ENCODE measurements at places on chromosomes 3 and 15.

DNA sequence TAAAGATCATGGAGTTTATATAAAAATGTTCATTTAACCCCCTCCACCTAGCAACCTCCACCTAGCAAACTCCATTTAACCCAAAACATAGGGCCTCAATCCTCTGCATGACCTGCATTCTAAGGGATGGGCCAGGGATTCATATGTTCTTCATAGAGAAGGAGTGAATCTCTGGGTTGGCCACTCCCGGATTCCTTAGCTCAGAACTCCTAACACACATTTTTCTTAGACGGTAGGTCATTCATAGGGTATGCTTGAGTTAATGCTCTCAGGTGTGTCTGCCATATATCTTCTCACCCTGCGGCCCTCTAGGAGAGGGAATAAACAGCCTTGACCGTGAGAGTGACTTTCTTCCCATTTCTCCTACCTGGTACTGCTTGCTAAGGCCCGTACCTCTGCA is 102.0 kb upstream of the IGSF10 start:
- no peak for DNase-seq

DNA sequence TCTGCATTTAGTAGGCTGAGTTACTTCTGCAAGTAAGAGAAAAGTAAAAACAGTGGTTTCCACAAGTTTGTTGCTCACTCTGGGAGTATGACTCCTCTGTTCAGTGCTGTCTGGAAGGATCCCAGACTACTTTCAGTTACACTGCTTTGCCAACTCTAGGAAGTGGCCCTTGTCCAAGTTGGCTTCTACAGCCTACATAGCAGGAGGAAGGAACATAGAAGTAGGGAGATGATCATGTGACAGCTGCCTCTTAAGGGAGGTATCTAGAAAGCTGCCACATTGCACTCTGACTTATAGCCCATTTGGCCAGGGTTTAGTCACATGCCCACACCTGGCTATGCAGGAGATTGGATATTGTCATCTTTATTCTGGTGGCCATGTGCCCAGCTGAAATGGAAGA is 298.1 kb downstream of the NSUN3 start:
- DNase-seq, result no peak

GRCh38 chr3:105399062-105399461 is 32.4 kb downstream of the ALCAM start:
- DNase-seq, result no peak

DNA sequence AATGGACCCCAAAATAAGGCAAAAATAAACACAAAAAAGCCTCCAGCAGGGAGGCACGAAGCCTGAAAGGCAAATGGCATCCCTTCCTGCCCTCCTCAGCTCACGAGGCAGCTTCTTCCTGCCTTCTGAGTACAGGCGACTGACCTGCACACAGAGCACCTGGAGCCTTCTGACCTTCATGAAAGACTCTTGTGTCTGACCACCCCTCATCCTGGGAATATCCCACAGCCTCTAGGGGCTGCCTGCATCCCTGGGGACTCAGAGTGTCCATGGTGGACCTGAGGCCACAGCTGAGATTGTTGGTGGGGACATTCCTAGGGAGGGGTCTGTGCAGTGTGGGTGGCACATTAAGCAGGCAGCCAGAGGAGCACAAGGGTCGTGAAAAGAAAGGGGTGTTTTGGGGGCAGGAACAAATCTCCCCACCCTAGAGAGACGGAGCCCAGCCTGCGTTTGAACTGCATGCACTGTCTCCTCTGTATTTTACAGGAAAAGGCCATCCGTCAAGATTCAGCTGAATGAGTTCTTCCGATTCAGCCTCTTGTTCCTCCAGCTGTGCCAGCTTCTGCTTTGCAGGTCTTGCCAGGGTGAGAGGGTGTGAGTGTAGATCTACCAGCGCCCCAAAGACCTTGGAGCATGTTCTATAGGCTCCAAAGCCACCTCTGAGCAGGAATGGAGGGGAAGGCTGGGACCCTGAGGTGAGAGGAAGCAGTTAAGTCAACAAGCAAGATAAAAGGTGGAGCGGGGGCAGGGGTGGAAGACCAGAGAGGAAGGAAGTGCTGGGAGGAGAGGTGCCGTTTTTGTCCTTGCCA is 80.4 kb upstream of the MEF2A start:
- DNase-seq, result no peak

- DNase-seq, result no peak
These were observed 109.4 kb downstream of the KLHL25 start for GRCh38 chr15:85685356-85685755.

DNA sequence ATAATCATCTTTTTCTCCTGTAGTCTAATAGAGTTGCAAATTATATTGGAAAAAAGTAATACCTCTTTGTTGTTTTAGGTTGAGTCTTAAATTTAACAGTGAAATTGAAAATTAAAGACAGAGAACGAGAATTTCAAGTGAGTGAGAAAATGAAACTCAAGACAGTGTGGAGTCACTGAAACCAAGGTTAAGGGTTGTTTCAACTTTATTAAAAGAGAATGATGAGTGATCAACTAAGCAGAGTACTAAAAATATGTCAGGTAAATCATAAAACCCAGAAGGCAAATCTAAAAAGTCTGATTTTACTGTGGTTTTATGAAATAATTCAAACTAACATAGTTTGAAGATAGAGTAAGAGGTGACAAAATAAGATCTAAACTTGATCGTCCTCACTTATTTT is 782.5 kb upstream of the SEMA6D start:
- DNase-seq, result no peak

GRCh38 chr3:197749315-197749600 is 425 bp upstream of the FYTTD1 start:
- DNase-seq, result no peak

- no peak for DNase-seq
These were observed 173.7 kb upstream of the ONECUT1 start for GRCh38 chr15:52963865-52964264.

- DNase-seq, result no peak
These were observed 13.3 kb downstream of the BCL2A1 start for GRCh38 chr15:79957741-79958140.

DNA sequence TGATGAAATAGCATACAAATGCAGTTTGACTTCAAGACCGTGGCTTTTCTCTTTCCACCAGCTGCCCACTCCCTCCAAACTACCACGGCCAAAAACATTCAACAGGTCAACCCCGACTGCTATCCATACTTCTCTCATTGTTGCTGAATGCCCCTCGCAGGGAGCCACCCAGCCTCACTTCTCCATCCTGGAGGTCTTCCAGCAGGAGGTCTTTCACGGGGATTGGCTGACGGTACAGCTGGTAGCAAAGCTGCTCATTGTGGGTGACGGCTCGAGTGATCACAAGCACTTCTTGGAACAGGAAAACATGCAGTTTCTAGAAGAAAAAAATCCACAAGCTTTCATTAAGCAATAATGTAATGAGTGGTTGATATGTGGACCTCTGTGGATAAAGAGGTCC is 49.0 kb upstream of the TASOR start:
- DNase-seq, result no peak

- DNase-seq, result no peak
These were observed 18.3 kb upstream of the FOXP1 start for GRCh38 chr3:71601811-71602210.

- no peak for DNase-seq
These were observed 4.8 kb downstream of the CHSY1 start for GRCh38 chr15:101246824-101247745.

DNA sequence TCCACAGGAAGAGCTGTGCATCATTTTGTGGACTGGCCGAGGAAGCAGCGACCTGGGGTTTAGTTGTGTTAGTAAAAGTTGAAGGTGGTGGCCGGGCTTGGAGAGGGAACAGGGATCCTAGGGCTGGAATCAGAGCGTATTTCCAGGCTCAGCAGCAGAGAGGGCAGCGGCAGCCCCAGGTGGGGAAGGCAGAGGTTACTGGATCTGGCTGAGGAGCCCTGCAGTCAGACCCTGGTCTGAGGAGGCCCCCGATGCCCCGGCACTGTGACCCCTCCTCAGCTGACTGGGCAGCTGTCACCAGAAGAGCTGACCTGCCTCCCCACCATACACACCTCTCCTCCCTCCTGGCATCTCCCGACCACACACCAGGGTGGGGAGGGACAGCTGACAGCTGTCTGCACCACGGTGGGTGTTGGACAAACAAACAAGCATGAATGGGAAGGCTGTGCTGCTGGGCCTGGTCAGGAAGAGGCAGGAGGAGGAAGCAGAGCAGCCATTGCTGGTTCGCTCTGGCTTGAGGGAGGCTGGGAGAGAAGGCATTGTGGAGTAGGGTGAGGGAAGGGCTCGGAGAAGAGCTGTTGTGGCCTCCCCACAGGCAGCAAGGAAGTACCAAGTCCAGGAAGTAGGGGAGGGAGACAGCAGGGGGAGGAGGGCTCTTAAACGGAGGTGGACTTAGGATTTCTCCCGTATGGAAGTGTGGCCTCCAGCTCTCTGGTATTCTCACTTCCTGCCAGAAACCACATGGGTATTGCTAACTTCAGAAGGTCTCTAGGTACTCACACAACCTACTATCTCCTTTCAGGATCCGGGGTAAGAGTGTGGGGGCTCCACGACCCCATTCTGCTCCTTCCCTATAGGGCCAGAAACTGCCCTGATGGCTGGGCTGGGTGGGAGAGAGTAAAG is 49.5 kb upstream of the HACD2 start:
- no peak for DNase-seq

- no peak for DNase-seq
These were observed 721.2 kb downstream of the NAALADL2 start for GRCh38 chr3:175580318-175580717.

DNA sequence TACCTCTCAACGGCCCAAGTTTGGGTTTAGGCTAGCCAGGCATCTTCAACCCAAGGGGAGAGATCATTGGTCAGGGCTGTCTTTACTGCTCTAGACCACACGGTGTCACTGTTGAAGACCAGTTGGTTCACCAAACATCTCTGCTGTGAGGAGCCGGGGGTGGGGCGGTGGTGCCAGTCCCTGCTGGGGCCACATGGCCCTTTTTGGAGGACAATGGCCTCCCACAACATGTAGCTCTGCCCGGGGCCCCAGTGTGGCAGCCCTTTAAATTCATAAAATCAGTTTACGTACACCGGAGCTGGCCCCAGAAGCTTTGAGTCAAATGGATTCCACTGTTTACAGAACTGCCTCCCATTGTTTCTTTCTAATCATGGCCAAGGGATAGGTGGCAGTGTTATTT is 19.1 kb upstream of the TM4SF18 start:
- DNase-seq, result no peak

DNA sequence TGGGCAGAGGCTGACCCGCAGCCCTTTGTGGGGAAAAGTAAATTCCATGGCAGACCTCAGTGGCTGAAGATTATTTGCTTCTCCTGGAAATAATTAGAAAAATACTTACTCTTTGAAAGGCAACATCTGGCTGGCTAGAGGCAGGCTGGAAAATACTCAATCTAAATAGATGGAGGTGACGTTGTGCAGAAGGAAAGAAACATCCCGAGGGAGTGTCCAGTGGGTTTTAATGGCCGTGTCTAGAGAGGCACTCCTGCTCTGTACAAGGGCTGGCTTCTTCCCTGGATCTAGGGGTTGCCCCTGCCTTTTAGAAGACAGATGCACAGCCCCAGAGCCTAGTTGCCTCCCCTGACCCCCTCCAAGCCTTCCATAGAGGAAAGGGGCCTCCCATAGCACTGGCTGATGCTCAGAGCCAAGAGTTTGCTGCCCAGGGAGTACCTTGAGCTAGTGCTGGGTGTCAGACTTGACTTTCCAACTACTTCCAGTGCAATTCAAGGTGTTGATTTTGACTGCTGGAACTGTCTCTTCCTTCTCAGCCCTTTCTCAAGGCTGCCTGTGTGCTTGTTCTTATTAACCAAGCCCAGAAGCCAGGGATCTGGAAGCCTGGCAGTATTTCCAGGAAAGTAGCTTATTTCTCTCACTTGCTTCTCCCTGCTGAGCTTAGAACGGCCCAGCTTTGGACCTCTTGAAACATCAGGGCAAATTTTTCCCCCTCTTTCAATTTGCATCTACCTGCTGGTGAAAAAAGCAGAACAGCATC is 27.4 kb downstream of the CGNL1 start:
- DNase-seq, result no peak

DNA sequence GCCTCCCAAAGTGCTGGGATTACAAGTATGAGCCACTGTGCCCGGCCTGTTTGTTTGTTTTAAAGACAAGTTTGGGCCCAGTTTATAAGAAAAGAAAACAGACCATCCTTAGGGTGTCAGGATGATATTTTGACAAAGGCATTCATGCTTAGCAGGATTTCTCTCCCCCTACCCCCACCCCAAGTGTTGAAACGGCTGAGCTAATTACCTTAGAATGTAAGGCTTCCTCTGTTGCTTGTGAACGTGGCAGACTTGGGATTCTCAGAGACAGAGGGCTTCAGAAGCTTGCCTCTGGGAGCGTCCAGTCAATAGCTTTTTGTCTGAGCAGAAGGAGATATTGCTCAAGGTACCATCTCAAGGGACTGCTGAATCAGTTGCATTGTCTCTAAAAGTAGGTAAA is 24.0 kb downstream of the FLNB start:
- no peak for DNase-seq

- DNase-seq, result no peak
These were observed 4.1 kb downstream of the OR4F6 start for GRCh38 chr15:101807345-101807945.

DNA sequence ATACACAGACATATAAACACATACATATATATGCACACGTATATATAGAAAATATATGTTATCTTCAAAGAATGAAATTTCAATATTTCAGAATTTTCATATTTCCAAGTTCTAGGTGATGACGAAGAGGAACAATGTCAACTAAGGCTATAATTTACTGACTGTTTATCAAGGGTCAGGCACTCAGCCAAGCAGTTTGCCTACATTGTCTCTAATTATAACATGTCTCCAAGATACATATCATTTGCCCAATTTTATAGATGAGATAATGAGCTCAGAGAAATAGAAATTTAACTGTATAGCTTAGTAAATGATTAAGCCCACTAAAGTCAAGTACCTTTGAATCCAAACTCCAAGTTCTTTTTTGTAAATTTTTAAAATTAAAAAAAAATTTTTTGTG is 99.9 kb upstream of the PLSCR4 start:
- DNase-seq, result no peak

GRCh38 chr3:97967966-97968365 is 4.3 kb downstream of the RIOX2 start:
- DNase-seq, result no peak

GRCh38 chr15:39728845-39729244 is 53.8 kb downstream of the FSIP1 start:
- DNase-seq, result no peak
